ENCODE measurements at places on chromosomes 6 and 20.

DNA sequence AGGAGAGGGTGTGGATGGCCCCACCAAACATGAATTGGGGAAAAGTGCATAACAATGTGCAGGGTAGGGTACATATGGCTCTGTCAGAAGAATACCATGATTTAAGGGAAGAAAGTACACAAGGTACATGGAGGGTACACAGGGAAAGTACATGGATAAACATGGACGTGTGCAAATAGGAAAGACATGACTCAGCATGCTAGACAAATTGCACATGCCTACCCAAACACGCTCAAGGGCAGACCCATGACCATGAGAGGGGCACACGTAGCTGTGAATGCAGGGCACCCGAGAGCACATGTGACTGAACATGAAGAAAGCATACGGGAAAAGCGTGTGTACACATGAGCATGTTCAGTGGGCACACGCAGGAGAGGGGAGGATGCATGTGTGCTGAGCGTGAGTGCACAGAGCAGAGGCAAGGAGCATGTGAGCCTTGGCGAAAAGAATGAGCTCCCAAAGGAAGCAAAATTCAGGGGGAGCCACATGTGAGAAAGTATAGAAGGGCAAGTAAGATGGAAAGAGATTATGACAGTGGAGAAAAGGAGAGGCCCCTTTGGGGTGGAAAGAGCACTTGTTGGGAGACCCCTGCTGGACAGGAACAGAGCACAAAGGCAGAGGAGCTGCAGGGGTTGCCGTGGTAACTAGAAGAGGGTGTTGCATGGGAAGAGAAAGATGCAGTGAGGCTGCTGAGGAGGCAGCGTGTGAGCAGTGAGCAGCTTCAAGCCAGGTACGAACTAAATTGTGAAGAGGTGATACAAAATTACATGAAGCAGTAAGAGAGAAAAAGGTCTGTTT, 17.8 kb downstream of the OR2H2 start:
- no peak for DNase-seq

GRCh38 chr6:83960664-83961063, 72.9 kb upstream of the MRAP2 start:
- no peak for DNase-seq

- DNase-seq, result peak; percentile 81
Measured at GRCh38 chr6:42782689-42783176, 881 bp downstream of the BICRAL start.

DNA sequence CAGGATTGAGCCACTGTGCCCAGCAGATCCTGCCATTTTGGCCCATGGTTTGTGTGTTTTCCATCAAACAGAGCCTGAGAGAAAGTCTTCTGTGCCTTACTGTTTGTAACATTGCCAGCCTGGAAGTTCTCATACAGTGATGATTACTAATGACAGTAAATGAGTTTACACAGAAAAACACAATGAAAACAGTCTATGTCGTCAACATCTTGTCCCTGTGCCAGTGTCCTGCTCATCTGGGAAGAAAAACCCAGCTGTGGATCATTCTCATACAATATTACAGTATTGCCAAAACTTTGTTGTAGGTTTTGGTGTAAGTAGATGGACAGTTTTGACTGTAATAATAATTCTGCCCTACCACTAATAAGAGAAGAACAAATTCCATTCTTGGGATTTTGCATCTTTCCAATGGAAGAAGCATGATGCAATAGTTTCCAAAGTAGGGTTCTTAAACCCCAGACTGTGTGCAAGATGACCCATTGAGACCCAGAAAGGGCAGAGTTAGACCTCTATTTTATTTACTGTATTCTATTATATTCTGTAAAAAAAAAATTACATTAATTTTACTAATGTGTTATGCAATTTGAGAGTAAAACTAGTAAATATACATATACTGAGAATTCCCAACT, 135.0 kb upstream of the JARID2 start:
- DNase-seq, result peak; percentile 3

GRCh38 chr6:33846226-33846625, 42.4 kb upstream of the MLN start:
- no peak for DNase-seq

DNA sequence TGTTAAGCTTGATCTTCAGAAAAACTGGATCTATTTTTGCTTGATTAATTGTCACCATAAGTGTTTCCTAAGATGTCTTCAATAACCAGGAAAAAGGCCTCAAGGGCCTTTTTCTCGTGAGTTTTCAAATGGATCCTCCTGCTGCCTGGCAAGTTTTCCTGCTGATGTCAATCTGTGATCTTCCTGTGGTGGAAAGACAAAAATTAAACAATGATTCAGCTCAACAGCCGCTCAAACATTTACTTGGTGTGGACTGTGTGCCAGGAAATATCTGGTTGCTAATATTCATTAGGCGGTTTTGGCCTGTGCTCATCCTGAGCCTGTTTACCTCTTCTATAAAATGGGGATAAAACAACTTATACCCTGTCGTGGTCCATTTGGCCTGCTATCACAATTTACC, 35.4 kb upstream of the SSTR4 start:
- DNase-seq, result no peak

Data from suppressor macrophage treated with lipopolysaccharide for 4 hours (primary cell).